ENCODE measurements at places on chromosomes 11 and 22. TPM values are rescaled to one million over a fixed set of nuclear protein-coding genes. Genes with fewer than 3 reads are reported as not detected.

Gene UPK3A
- total RNA-seq, result not detected

Gene LIF
- 0.54 TPM for total RNA-seq

Gene RAB38
- 0.56 TPM for total RNA-seq

Gene TIGD3
- total RNA-seq, result not detected

Gene C11orf71
- 3.6 TPM for total RNA-seq

Gene MPZL3
- 0.06 TPM for total RNA-seq

Gene GUCY1A2
- total RNA-seq, result 0.25 TPM

Gene ART5
- 0.25 TPM for total RNA-seq

Gene MS4A3
- not detected for total RNA-seq

Gene DBX1
- not detected for total RNA-seq

Gene RAC2
- 54.1 TPM for total RNA-seq

Gene GGTLC3
- total RNA-seq, result not detected

Gene DCUN1D5
- total RNA-seq, result 61.4 TPM

Gene SLC22A8
- not detected for total RNA-seq

Gene TMEM86A
- 3.1 TPM for total RNA-seq

Gene YPEL1
- total RNA-seq, result 0.39 TPM

Gene C11orf21
- total RNA-seq, result not detected

Gene DEFB131B
- not detected for total RNA-seq
